ENCODE measurements at places on chromosomes 11 and 22. TPM values are rescaled to one million over a fixed set of nuclear protein-coding genes. Genes with fewer than 3 reads are reported as not detected.
A peak's percentile ranks its signal among the peaks of the same experiment; 100 is the strongest.

- H3K36me3 ChIP-seq: no peaks in the 10 kb centered on the region
- H3K27ac ChIP-seq: no peak overlapping the region
- no peak for DNase-seq
These were observed 125.3 kb downstream of the C11orf91 start for GRCh38 chr11:33575311-33575710.

Gene TEX12
- 4.2 TPM for total RNA-seq

DNA sequence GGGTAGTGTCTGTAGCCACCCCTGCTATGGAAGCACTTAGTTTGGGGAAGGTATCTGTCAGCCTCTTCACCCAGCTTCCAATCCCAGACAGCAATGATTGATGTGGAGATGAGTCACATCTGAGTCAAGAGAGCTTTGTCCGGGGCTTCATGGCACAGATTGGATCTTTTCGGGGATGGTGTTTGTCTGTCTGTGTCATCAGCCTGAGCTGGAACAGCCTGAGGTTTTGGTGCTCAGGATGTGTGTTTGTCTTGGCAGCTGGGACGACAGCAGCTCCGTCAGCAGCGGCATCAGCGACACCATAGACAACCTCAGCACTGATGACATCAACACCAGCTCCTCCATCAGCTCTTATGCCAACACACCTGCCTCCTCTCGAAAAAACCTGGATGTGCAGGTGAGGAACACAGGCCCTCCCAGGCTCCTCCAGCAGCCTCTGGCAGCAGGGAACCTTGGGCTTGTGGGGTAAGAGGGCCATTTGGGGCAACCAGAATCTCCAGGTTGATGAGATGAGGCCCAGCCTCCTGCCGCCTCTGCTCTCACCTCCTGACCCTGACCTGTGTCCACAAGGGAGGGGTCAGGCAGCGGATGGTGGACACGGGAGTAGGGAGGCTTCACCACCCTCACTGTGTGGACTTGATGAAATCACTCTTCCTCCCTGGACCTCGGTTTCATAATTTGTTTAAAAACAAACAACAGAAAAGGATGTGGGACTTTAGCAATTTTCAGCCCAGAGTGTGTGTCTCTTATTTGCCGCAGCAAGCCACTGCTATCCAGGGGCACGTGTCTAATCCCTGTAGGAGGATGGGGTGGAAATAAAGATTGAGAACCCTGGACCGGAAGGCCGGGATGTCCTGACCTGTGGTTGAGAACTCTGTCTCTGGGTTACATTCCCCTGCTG is 124.3 kb downstream of the DBX1 start:
- no peak for DNase-seq
- H3K4me3 ChIP-seq: no peak overlapping the region
- H3K27ac ChIP-seq: peak overlapping the region; percentile 19
- H3K4me1 ChIP-seq: peaks cover 17% of the 10 kb centered on the region

- H3K27ac ChIP-seq: no peak overlapping the region
- H3K4me1 ChIP-seq: no peaks in the 10 kb centered on the region
- H3K4me3 ChIP-seq: no peak overlapping the region
- no peaks in the 10 kb centered on the region for H3K36me3 ChIP-seq
These were observed 138.7 kb downstream of the BBOX1 start for GRCh38 chr11:27179334-27179733.

GRCh38 chr11:123103326-123103980 is 41.5 kb upstream of the HSPA8 start:
- H3K27ac ChIP-seq: peak overlapping the region; percentile 53
- peak; percentile 93 for DNase-seq
- H3K27me3 ChIP-seq: no peaks in the 10 kb centered on the region
- no peaks in the 10 kb centered on the region for H3K36me3 ChIP-seq

Gene C11orf97
- not detected for total RNA-seq

- H3K27me3 ChIP-seq: no peaks in the 10 kb centered on the region
- no peak overlapping the region for H3K4me3 ChIP-seq
- DNase-seq: no peak
- H3K27ac ChIP-seq: no peak overlapping the region
- peaks cover 16% of the 10 kb centered on the region for H3K36me3 ChIP-seq
- H3K4me1 ChIP-seq: peaks cover 15% of the 10 kb centered on the region
These were observed 62.8 kb downstream of the DDX10 start for GRCh38 chr11:108727665-108728064.

- no peaks in the 10 kb centered on the region for H3K27me3 ChIP-seq
- peak; percentile 97 for DNase-seq
- H3K4me3 ChIP-seq: peak overlapping the region; percentile 92
These were observed 80.7 kb upstream of the PPARA start for GRCh38 chr22:46069521-46070214.

- H3K4me3 ChIP-seq: no peak overlapping the region
- no peaks in the 10 kb centered on the region for H3K36me3 ChIP-seq
- DNase-seq: no peak
- H3K4me1 ChIP-seq: no peaks in the 10 kb centered on the region
- H3K27ac ChIP-seq: no peak overlapping the region
- no peaks in the 10 kb centered on the region for H3K27me3 ChIP-seq
These were observed 70.4 kb downstream of the MYO7A start for GRCh38 chr11:77198440-77198849.

Gene PPP2R5B
- 24.1 TPM for total RNA-seq

Gene FOSL1
- 8.7 TPM for total RNA-seq

DNA sequence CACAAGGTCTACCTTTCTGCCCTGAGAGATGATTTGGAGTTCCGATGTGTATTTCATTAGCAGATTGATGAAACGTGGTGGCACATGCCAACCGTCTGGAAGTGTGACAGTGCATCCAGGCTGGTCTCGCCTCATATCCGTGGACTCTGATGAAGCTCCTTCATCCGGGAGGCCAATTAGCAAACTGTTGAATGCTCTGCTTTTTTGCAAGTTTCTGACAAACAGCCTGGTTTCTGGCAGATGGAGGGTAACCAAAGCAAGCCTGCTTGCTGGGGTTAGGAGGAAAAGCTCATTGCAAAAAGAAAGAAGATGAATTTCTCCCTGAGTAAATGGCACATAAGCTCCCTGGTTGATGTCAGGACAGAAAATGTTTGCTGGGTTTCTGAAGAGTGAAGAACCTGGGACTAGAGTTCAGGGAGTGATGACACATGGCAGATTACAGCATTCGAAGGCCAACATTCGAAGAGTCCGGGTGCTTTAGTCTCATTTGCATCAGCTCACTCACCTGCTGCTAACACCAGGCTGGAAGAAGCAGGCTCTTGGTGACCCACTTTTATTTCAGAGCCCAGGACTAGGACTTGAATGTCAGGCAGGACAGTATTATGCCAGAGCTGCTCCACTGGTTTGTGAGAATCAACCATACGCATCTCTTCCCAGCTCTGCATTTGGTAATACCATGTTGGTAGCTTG is 135.9 kb upstream of the TTC12 start:
- no peak overlapping the region for H3K4me3 ChIP-seq
- no peak overlapping the region for H3K27ac ChIP-seq
- H3K27me3 ChIP-seq: no peaks in the 10 kb centered on the region
- H3K36me3 ChIP-seq: no peaks in the 10 kb centered on the region

GRCh38 chr11:61476371-61476770 is 32.2 kb upstream of the LRRC10B start:
- peaks cover 9% of the 10 kb centered on the region for H3K36me3 ChIP-seq
- H3K4me1 ChIP-seq: peaks cover 37% of the 10 kb centered on the region

DNA sequence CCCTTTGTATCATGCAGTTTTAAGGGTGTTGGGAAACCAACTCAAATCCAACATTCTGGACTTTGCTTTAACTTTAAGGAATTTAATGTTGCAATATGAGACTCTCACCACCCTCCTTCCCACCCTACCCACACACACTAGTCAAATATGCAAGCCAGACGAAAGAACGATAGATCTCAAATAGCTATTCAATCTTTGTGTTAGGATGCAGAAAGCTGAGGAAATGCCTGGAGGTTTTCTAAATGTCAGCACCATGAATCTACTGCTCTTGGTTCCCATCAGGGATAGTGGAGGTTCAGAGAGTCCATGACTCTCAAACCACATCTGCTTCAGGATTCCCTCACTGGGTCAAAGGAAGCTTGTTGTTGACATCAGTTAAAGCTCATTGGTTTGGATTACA is 33.7 kb downstream of the EXPH5 start:
- no peak overlapping the region for H3K27ac ChIP-seq
- no peaks in the 10 kb centered on the region for H3K4me1 ChIP-seq
- no peaks in the 10 kb centered on the region for H3K27me3 ChIP-seq
- DNase-seq: no peak
- no peak overlapping the region for H3K4me3 ChIP-seq

GRCh38 chr11:47268448-47269001 is 1.4 kb upstream of the MADD start:
- H3K36me3 ChIP-seq: no peaks in the 10 kb centered on the region
- DNase-seq: no peak
- no peaks in the 10 kb centered on the region for H3K27me3 ChIP-seq
- H3K4me1 ChIP-seq: peaks cover 46% of the 10 kb centered on the region
- H3K27ac ChIP-seq: peak overlapping the region; percentile 97
- H3K4me3 ChIP-seq: peak overlapping the region; percentile 87

DNA sequence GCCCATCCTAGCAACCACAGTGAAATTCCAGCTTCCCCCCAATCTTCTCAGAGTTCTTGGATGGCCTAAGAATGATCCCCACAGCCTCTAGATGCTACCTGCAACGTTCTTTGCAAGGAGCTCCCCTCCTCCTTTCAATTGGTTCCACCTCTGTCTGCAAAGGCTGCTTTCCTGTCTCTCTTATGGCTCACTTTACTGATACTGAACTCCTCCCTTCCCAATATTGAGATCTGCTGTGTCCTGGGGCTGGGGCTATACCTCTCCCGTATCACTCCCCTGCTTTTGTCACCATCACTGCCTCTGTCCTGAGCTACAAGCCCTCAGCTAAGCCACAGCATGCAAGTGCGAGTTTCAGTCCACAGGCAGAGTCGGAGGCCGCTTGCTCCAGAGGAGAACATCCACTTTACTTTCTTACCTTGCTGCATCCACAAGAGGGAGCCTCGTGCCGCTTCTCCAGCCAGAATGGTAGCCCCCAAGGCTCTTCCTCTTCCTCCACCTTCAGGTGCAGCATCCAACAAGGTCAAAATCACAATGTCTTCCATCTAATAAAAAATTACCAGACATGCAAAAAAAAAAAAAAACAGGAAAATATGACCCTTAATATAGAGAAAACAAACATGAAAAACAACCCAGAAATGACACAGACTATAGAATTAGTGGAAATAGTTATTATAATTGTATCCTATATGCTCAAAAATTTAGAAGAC is 48.6 kb upstream of the TMEM45B start:
- no peaks in the 10 kb centered on the region for H3K4me1 ChIP-seq
- no peak overlapping the region for H3K27ac ChIP-seq
- H3K4me3 ChIP-seq: no peak overlapping the region
- no peaks in the 10 kb centered on the region for H3K27me3 ChIP-seq

DNA sequence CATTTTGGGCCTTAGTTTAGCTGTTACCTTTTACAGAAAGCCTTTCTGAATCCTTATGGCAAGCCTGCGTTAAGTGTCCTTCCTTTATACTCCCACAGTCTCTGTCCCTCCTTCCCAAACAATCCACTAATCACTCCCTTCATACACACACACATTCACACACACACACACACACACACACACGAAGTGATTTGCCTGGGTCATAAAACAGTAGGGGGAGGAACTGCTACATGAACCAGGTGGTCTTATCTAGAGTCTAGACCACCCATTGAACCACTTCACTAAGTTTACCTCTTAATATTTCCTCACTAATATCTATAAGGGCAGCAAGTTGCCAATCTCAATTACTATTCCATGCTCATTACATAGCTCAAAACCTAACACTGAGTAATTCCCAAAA is 196.7 kb upstream of the GUCY1A2 start:
- no peak overlapping the region for H3K27ac ChIP-seq
- no peak for DNase-seq
- H3K27me3 ChIP-seq: no peaks in the 10 kb centered on the region
- no peaks in the 10 kb centered on the region for H3K36me3 ChIP-seq

- H3K4me3 ChIP-seq: no peak overlapping the region
- no peak for DNase-seq
- no peaks in the 10 kb centered on the region for H3K4me1 ChIP-seq
- H3K36me3 ChIP-seq: no peaks in the 10 kb centered on the region
- no peak overlapping the region for H3K27ac ChIP-seq
These were observed 123.1 kb downstream of the ADAMTS15 start for GRCh38 chr11:130571519-130571918.

DNA sequence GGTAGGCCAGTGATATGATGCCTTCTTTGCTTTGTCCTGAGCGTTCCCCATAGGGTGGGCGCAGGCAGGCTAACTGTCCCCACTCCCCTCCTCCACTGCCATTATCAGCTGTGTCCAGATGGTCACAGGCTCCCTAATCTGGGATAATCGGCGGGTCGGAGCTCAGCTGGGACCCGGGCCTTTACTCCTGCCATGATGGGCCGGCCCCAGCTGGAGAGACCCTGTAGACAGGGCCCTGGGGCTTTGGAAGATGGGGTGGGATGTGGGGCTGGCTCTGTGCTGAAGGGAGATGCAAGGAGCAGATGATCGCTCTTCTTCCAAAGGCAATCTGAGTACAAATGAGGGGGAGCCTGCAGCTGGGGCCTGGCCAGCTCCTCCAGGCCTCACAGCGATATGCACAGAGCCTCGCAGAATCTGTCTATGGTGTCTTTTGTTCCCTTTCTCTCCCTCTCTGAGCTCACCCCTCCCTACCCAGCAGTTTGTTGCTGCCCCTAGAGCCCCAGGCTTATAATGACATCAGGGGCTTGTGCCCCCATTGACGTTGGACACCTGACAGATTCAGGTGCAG is 11.9 kb downstream of the KLHL35 start:
- peaks cover 11% of the 10 kb centered on the region for H3K4me1 ChIP-seq
- no peaks in the 10 kb centered on the region for H3K27me3 ChIP-seq
- H3K27ac ChIP-seq: no peak overlapping the region
- H3K36me3 ChIP-seq: peaks cover 21% of the 10 kb centered on the region

Gene KBTBD4
- 23.8 TPM for total RNA-seq

DNA sequence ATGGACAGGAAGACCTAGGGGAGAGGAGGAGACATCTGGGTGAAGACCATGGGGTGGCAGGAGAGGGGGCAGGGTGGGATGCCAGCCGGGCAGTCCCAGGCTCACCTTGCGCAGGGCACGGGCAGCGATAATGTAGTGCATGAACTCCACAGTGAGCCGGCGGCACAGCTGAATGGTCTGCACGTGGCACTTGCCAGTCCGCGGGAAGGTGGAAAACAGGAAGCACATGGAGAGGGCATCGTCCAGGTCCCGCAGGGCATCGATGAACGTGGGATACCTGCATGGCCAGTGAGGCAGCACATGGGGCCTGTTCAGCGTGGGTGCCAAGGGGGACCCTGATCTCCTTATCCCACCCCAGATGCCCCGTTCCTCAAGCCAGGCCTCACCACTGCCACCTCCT is 7.3 kb downstream of the PES1 start:
- H3K4me1 ChIP-seq: no peaks in the 10 kb centered on the region
- no peaks in the 10 kb centered on the region for H3K27me3 ChIP-seq
- H3K4me3 ChIP-seq: no peak overlapping the region
- DNase-seq: no peak
- peaks cover 96% of the 10 kb centered on the region for H3K36me3 ChIP-seq

- no peak overlapping the region for H3K27ac ChIP-seq
- no peaks in the 10 kb centered on the region for H3K27me3 ChIP-seq
- DNase-seq: no peak
- no peaks in the 10 kb centered on the region for H3K4me1 ChIP-seq
These were observed 16.9 kb upstream of the ANKK1 start for GRCh38 chr11:113370634-113371033.

GRCh38 chr11:13052130-13052571 is 43.0 kb downstream of the RASSF10 start:
- no peaks in the 10 kb centered on the region for H3K27me3 ChIP-seq
- no peaks in the 10 kb centered on the region for H3K36me3 ChIP-seq
- H3K4me3 ChIP-seq: no peak overlapping the region
- H3K4me1 ChIP-seq: no peaks in the 10 kb centered on the region
- no peak for DNase-seq
- no peak overlapping the region for H3K27ac ChIP-seq

All from esophagus muscularis mucosa (tissue), 4 donors.